ENCODE measurements at places on chromosomes 3 and 15.

GRCh38 chr3:152870027-152870426, 35.1 kb downstream of the P2RY1 start:
- DNase-seq, result no peak

DNA sequence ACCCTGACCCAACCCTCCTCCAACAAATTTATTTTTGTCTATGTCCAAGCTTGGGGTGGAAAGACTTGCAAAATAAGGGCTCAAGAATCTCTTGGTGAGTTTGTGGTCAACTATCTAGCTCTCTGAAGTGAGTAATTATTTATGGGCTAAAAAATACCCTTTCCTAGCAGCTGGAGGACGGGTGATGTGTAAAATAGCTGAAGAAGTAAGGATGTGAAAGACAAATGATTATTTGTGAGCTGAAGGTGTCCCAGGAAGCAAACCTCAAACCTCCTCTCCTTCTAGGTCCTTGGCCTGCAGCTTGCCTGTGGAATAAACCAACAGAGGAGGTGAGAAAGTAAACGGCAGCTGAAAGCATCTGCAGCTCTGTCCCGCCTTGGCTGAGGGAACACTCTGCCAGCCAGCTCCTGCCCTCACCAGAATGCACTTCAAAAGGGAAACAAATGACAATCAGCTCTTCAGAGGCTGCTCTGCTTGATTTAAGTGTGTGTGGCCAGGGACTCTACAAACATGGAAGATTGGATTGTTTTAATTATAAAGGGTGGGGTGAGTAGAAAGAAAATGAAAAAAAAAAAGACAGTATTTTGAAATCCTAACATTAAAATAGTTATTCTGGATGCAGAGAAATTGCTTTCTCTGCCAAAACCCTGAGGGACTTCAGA, 60.3 kb downstream of the TM4SF4 start:
- no peak for DNase-seq

DNA sequence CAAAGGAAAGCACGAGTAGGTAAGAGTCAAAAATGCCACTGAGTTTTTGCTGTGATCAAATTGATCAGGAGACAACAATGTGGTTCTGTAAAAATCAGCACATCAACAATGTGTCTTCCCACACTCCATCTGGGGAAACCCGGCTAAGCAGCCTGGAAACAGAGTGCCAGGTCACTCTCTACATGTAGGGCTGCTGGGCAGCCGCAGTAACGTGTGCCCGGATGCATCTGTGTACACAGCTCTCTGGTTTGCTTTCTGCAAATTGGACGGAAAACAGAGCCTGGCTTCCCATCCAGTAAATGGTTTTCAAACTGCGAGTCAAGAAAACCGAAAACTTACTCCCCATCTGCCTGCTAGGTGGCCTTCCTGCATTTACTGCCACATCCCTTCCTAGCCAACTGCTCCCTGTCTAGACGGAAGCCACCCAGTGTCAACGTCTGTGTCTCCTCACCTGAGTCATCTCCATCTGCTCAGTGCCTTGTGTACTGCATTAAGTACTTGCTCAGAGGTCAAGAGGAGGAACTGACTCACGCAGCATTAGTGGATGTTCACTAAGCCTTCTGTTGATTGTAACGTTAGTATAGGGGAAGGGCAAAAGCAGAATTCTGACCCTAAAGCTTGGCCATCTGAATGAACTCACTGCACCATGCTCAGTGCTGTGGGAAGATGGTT, 124.1 kb downstream of the TJP1 start:
- DNase-seq, result no peak

DNA sequence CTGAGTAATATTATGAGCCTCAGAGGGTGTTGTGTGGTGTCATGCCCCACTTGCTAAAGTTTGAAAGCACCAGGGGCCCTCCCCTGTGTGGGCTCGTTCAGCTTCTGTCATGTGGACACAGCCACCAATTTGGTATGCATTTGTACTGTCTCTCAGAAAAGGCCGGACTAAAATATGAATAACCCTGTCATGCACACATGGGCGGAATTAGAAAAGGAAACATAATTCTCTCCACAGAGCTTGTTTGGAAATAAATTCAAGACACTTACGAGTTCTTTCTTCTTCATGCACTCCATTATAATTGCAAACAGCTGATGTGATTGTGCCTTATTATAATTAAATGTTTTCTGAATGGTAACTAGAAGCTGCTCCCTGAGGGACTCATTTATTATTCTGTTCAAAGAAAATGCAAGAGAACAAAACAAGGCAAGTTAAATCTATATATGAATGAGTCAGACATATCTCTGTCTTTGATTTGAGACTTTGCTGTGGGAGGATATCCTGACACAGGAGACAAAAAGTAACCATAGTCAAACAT, 39.1 kb downstream of the TRPM1 start:
- no peak for DNase-seq

DNA sequence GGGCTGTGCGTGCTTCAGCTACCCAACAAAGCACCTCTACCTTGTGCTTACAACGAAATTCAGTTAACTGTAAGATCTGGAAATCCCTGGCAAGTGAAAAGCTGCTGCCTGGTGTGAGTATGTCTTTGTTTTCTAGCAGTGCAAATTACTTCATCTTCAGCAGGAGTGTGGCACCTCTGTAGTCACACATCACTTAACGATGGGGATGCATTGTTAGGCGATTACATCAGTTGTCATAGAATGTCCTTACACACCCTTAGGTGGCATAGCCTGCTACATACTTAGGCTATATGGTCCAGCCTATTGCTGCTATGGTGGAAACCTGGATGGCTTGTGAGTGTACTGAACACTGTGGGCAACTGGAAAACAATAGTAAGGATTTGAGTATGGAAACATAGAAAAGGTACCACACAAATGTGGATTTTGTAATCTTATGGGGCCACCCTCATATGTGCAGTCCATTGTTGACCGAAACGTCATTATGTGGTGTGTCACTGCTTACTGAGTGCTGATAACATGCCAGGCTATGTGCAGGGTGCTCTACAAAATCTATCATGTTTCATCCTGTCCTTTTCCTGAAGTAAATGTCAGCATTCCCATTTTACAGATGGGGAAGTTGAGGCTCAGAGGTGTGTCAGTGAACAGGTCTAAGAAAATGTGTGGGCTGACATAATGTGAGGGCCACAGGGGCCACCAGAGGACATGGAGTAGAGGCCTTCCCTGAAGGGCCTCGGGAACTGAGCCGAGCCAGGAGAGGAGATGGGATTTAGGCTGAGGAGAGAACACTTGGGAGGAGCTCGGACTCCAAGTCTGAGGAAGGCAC, 173.5 kb downstream of the VGLL4 start:
- no peak for DNase-seq

GRCh38 chr3:66136597-66136996, 84.2 kb upstream of the SLC25A26 start:
- no peak for DNase-seq

GRCh38 chr15:47603026-47603425, 114.3 kb upstream of the SEMA6D start:
- DNase-seq, result no peak

- DNase-seq, result no peak
Observed at GRCh38 chr3:14428087-14429033, 26.0 kb downstream of the SLC6A6 start.

DNA sequence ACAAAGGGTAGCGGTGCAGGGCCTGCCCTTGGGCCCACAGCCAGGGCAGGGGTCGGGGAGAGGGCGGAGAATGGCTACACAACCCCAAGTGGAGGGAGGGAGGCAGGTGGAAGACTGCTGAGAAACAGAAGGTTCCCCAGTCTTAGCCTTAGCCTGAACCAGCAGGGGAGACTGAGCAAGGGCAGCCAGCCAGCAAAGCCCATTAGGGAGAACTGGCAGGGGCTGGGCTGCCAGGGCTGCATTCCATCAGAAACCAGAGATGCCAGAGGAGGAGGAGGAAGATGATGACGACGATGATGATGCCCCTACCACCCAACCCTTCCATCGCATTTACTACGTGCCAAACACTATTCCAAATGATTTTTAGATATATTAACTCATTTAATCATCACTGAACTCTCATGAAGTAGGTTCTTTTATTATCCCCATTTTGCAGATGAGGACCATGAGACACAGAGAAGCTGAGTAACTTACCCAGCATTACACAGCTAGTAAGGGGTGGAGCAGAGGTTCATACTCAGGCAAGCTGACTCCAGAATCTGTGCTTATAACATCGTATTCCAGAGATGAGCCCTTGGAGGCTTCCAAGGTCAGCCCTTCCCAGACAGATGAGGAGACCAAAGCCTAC, 8.7 kb downstream of the SEMA7A start:
- no peak for DNase-seq

DNA sequence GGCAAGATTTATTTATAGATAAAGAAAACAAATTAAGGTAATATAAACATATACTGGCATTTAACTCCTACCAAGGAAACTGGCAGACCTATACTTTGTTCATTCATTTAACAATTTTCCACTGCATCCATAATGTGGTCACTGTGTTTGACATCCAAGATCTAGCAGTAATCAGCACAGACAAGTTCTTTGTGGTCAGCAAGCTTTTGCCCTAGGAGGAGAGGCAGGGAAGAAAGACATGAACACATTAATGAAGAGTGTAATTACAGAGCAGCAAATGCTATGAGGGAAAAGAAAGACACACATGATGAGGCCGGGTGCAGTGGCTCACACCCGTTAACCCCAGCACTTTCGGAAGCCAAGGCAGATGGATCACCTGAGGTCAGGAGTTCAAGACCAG, 34.4 kb downstream of the SUCLG2 start:
- no peak for DNase-seq

GRCh38 chr15:77064539-77065308, 6.2 kb downstream of the TSPAN3 start:
- DNase-seq, result no peak

DNA sequence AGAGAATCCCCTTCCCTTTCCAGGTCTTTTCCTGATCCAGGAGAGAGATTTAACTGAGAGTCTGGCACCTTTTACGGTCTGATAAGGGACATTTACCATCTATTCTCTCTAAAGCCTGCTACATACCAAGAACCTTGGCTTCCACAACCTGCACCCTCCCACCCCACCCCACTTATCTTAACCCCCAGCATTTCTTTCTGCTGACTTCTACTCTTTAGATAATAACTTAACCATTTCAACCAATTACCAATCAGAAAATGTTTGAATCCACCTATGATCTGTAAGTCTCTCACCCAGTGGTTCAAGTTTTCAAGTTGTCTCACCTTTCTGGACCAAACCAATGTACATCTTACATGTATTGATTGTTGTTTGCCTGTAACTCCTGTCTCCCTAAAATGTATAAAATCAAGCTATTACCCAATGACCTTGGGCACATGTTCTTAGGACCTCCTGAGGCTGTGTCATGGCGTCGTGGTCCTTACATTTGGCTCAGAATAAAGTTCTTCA, 74.0 kb downstream of the MCF2L2 start:
- DNase-seq, result no peak

DNA sequence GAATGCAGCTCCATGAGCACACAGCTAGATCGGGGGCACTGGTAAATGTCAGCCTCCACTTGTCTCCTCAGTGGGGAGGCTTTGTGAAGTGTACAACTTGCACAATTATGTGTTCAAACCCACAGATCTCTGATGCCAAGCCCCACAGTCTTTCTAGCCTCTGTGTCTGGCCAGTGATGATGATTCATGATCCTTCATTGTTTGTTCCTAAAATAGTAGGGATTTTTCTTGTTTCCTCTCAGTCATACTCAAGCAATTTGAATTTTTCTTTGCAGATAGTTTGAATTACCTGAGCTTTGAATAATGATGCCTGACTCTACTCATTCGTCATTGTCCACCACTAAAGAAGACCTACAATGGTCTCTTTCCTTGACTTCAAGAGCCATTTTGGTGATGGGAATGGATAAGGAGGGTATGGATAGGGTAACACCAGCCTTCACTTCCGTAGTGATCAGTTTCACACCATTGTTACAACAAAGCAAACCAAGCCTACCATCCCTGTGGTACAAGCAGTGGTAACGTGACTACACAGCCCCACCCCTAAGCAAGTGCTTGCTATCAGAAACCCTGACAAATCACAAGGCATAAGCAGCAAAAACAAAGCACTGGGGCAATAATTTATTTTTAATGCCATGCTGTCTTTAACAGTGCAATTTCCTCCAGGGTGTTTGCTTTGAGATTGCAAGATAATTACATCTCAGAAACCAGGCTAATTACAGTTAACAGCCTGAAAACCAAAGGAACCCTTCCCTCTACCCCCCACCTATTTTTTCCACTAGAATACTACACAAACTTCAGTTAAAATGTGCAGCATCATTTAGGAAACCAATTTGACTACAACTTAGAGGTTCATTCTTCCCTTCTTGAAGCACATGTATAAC, 114.1 kb upstream of the PPP2R3A start:
- DNase-seq, result no peak

- no peak for DNase-seq
Observed at GRCh38 chr3:14725564-14726440, 50.9 kb downstream of the C3orf20 start.

GRCh38 chr15:56568466-56569167, 103.7 kb upstream of the MNS1 start:
- no peak for DNase-seq

DNA sequence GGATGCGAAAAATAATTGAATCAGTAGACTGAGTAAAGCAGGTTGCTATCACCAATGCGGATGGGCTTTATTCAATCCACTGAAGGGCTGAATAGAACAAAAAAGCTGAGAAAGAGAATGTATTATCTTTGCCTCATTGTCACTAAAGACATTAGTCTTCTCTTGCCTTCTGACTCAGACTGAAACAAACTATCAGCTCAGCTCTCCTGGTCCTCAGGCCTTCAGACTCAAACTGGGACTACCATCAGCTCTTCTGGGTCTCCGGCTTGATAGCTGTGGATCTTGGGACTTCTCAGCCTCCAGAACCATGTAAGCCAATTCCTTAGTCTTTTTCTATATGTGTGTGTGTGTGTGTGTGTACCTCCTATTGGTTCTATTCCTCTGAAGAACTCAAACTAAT, 12.6 kb downstream of the IFT57 start:
- DNase-seq, result no peak

DNA sequence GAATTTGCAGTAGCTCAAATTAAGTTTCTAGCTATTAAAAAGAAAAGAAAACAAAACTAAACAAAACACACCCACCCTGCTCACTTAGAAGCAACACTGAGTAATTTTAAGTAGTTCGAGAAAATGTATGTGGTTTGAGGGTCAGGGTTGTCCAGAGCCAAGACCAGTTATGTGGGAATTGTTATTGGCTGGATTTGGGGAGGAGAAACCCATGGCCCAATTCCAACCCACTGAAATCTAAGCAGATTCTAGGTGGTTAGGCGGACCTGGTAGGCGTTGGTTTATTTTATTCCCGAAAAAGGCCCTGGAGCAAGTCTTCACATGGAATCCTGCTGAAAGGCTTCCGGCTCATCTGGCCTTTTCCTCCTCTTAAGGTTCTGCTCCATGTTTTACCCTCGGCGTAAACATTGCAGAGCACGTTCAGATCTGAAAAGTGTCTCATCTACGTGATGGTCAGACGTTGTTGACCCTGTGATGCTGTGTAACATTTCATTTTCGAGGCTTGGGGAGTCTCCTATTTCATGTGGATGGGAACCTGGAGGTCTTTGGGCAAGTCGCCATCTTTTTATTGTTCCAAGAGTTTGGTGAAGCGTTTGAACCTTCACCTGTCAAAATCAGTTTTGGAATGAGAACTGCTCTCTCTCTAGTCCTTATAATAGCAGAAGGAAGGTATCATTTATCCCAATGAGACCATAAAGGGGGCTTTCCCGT, 64.0 kb downstream of the FLNB start:
- DNase-seq, result no peak
